Suppressor macrophage treated with lipopolysaccharide for 1 hour (primary cell): ENCODE measurements at places on chromosomes 2 and 18.
A peak's percentile ranks its signal among the peaks of the same experiment; 100 is the strongest.

- DNase-seq, result no peak
These were observed 17.3 kb downstream of the OTOF start for GRCh38 chr2:26460613-26461031.

GRCh38 chr18:62651276-62652056, 63.9 kb upstream of the PHLPP1 start:
- DNase-seq, result no peak

- no peak for DNase-seq
These were observed 7.8 kb downstream of the PIAS2 start for GRCh38 chr18:46909497-46909896.

GRCh38 chr2:199485732-199486335, 28.1 kb upstream of the SATB2 start:
- peak; percentile 79 for DNase-seq

DNA sequence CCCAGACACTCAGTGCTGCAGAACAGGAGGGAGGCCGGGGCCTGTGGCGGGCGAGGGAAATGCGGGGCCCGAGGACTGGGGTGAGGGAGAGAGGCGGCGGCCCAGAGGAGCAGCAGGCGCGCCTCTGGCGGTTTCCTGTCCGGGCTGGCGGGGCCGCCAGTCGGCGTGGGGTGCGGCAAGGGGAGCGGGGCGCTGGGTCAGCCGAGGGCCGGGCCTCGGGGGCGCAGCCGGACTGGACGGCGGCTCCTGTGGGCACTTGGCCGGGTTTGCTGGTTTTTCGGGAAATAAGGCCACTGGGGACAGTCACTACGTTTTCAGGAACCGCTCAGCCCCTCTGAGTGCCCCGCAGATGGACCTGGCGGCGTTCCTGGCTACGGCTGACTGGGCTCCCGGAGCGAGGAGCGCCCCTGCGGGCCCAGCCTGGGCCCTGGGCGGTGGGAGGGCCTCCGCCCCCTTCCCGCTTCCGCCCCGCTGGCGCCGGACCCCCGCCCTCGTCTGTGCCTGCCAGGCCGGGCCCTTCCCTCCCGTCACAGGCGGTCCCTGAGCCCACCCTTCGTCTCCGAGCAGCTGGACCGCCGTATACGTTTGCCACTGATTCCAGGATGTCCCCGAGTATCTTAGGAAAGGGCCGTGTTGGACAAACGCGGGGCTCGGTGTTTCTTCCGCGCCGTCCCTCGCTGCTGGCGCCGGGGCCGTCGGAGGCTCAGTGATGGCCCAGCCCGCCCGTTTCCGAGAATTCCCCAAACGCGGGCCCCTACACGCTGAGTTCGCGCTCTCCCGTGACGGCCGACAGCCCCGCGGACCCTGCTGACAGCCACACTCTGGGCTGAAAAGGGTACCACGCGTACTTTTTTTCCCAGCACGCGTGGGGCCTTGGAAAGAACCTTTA, 84.6 kb downstream of the FAM210A start:
- DNase-seq, result no peak

- no peak for DNase-seq
These were observed 294.1 kb downstream of the ALK start for GRCh38 chr2:29627279-29627711.

GRCh38 chr2:16066261-16067036, 126.1 kb downstream of the MYCN start:
- no peak for DNase-seq

DNA sequence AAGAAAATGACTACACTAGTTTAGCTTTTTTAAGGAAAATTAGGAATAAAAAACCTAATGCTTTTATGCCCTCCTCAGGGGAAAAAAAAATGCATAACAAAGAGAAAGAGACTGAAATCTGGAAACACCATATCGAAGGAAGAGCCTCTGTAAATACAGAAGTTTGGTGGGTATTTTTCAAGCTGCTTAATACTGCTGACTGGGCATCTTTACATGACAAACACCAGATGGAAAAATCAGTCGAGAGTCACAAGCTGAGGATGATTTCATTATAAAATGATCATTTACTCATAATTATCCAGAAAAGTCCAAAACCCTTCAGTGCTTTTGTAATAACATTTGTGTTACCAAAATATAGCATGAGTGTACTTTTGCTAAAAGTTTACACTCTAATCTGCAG, 1600.7 kb upstream of the ACVR2A start:
- no peak for DNase-seq

DNA sequence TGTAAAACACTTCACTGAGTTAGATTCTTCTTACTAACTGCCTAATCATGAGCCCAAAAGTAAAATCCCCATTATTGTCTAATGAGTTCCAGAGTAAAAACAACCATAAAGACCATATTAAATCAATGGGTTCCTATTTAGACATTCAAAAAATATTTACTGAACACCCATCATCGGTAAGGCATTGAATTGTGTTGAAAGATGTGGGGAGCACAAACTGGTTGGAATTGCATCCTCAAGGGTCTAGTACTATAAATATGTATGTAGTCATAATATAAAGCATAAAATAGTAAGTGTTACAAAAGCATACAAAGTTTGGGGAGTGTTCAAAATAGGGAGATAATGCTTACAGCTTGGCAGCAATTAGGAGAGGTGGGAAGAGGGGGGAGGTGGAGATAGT, 3.0 kb upstream of the MARCHF4 start:
- DNase-seq, result no peak

- DNase-seq, result no peak
These were observed 72.4 kb downstream of the ZEB2 start for GRCh38 chr2:144447535-144447934.

DNA sequence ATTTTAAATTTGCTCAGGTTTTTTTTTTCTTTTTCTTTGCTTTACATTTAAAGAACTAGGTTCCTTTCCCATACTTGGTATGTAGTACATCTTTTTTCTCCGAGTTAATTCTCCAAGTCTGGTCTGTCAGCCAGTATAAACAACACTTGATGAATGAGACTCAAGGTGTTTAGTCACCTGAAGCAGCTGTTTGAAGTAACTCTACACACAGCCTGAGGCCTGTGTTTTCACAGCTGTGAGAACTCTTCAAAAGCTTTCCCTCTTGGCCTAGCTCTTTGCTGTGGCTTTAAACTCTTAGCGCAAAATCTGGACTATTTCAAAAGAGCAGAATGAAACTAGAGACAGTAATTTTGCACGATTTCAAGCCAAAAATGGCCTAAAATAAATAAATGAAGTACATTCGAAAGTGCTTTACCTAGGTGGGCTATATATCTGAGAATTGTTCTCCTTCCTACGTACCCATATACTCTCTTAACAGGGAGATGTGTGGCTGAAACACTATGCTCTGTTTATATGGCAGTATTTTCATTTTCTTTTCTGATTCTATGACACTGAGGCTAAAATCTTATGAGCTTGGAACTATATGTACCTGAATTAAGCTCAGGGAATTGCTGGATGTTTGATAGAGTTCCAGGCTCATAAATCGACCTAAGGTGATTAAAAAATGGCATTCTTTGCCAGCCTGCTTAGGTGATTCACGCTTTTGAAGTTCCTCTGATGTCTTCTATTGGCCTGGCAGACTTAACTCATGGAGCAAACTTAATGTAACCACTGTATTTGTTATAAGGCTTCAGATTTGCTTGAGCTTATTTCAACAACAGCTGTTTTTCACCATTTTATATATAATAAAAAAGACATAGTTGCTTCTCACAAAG, 1044.1 kb upstream of the ZEB2 start:
- no peak for DNase-seq

GRCh38 chr2:17226941-17227490, 291.2 kb downstream of the RAD51AP2 start:
- no peak for DNase-seq

DNA sequence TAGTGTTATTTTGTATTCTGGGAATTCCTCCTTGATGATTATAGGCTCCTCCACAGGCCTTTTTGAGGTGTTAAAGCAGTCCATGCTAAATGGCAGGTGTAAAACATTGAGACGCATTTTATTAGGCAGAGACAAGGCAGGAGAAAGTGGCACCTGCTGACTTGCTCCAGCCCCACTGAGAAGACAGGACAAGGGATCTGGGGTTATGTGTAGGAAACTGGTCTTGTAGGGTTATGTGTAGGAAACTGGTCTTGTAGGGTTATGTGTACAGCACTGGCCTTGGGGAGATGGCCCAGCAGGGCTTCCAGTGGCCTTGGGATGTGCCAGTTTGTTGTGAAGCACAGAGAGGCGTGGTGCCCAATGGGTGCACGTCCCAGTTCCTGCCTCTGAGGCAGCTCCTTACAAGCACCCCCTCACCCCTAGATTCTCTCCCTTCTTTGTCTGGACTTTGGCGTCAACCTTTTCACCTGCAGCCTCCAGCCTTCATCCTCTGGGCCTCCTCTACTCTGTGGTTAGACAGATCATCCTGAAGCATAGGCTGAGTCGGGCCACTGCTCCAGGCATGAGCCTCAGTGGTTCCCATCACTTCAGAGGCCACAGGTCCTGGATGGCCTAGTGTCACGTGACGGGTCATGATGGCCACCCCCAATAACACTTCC, 921 bp upstream of the FABP1 start:
- DNase-seq, result no peak

- DNase-seq, result peak; percentile 75
These were observed 31.9 kb downstream of the C1QL2 start for GRCh38 chr2:119126650-119127049.

DNA sequence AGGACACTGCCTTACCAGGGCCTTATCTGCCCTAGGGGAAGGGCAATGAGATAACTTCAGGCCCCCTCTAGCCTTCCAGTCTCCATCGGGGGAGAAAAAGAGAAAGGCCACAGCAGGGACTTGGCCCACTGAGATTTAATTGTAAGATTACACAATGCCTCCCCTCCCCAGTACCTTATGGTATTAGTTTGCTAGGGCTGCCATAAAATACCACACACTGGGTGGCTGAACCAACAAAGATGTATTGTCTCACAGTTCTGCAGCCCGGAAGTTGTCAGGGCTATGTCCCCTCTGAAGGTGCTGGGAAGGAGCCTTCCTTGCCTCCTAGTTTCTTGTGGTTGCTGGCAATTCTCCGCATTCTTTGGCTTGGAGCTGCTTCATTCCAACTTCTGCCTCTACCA, 34.8 kb upstream of the SPATA3 start:
- no peak for DNase-seq

- DNase-seq, result no peak
These were observed 199.2 kb downstream of the KLHL29 start for GRCh38 chr2:23584054-23584745.

DNA sequence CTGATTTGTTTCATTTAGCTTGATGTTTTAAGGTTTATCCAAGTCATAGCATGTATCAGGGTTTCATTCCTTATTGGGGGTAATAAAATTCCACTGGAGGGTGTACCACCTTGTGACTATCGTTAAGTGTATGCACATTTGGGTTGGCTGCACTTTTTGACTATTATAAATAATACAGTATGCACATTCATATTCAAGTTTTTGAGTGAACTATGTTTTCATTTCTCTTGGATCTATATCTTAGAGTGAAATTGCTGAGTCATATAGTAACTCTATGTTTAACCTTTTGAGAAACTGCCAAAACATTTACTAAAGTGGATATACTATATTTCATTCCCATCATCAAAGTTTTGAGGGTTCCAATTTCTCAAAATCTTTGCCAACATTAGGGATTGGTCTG, 952.7 kb downstream of the TDRD15 start:
- no peak for DNase-seq
